ENCODE measurements at places on chromosomes 3 and 15. TPM values are rescaled to one million over a fixed set of nuclear protein-coding genes. Genes with fewer than 3 reads are reported as not detected.

The SPINT1 gene
- 6.7 TPM for total RNA-seq

The VEPH1 gene
- total RNA-seq = not detected

The FAM43A gene
- total RNA-seq = 14.9 TPM

The GOLGA8J gene
- not detected for total RNA-seq

The RPS27L gene
- 221 TPM for total RNA-seq

The ANKRD63 gene
- total RNA-seq = not detected

The CHRNA7 gene
- total RNA-seq = not detected

The FANCD2OS gene
- not detected for total RNA-seq

The ATP13A5 gene
- not detected for total RNA-seq

The NRROS gene
- total RNA-seq = 15.6 TPM

The DAPK2 gene
- total RNA-seq = 5.5 TPM

The GRK7 gene
- not detected for total RNA-seq

The APPL1 gene
- 35.9 TPM for total RNA-seq

The MYLK gene
- 0.09 TPM for total RNA-seq

The SLC9C1 gene
- not detected for total RNA-seq

The SLC28A2 gene
- total RNA-seq = not detected

The PRR23E gene
- not detected for total RNA-seq

The ABCF3 gene
- total RNA-seq = 70.8 TPM

The ARL8B gene
- total RNA-seq = 66.9 TPM

The C2CD4A gene
- total RNA-seq = 0.13 TPM

The IMPG2 gene
- total RNA-seq = 0.11 TPM

The PIF1 gene
- 14.7 TPM for total RNA-seq

The HDC gene
- total RNA-seq = not detected

The ST8SIA2 gene
- not detected for total RNA-seq

The GREM1 gene
- not detected for total RNA-seq

The ACOX2 gene
- not detected for total RNA-seq

The CSPG5 gene
- 0.53 TPM for total RNA-seq

The MEGF11 gene
- not detected for total RNA-seq

The TMEM108 gene
- not detected for total RNA-seq

The HTR3C gene
- not detected for total RNA-seq

The CPN2 gene
- total RNA-seq = not detected

The CLDN11 gene
- total RNA-seq = 0.26 TPM

The RLBP1 gene
- not detected for total RNA-seq

The UBA7 gene
- 57.8 TPM for total RNA-seq

The TRPM1 gene
- not detected for total RNA-seq

The GNAT1 gene
- total RNA-seq = not detected

The A4GNT gene
- not detected for total RNA-seq

The DLL4 gene
- not detected for total RNA-seq

The ACAA1 gene
- 67.4 TPM for total RNA-seq

The CHSY1 gene
- 49.7 TPM for total RNA-seq

The MAGI1 gene
- total RNA-seq = 0.42 TPM

The NPAP1 gene
- total RNA-seq = not detected

The CLDN1 gene
- total RNA-seq = not detected

The HESX1 gene
- total RNA-seq = not detected

The SLC24A5 gene
- not detected for total RNA-seq

The ADCY5 gene
- total RNA-seq = 0.16 TPM

The ASB14 gene
- not detected for total RNA-seq

The PDIA5 gene
- 18.2 TPM for total RNA-seq

The ADAMTSL3 gene
- not detected for total RNA-seq

The OSTN gene
- not detected for total RNA-seq

The CPB1 gene
- not detected for total RNA-seq

The CFAP20DC gene
- 1.8 TPM for total RNA-seq

The TMEM158 gene
- total RNA-seq = 0.11 TPM

The EEF1AKMT4 gene
- 13.2 TPM for total RNA-seq

The ACTRT3 gene
- total RNA-seq = 2.6 TPM

The EDC3 gene
- 50.9 TPM for total RNA-seq

The EPHB1 gene
- not detected for total RNA-seq

The LIPC gene
- 0.28 TPM for total RNA-seq

Measured in CD8-positive, alpha-beta memory T cell (primary cell).